Activated CD4-positive, alpha-beta T cell treated with anti-CD3 and anti-CD28 coated beads, Interleukin-2, amount 50 U/mL, for 16 hours (primary cell): ENCODE measurements at places on chromosomes 2 and 18.

DNA sequence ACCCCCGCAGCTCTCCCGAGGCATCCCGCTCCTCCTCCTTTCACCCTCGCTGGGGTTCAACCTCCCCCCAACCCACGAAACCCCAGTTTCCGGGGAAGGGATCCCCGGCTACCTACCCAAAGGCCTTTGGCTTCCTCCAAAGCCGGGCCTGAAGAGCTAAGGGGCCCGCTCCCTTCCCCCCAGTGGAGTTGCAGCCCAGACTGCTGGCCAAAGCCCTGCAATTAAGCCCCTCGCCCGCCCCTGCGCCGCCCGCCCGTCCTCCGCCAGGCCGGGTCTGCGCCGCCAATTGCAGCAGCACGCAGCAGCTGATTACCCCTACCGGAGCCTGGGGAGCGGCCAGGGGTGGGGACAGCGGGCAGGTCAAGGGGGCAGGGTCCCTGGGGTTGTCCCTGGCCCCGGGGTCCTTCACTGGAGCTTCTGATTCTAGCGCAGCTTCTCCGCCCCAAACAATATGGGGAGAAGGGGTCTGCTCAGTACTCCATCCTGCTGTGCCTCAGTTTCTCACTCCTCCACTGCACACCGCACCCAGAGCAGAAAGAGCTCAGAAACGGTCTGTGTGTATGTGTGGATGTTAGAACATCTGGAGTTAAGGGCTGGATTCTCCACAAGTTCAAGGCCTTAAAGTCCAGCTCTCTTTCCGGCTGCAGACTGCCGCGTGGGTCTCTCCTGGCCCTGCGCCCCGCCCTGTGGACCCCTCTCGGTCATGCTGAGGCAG lies 16.9 kb downstream of the WNT10A start:
- DNase-seq, result no peak

DNA sequence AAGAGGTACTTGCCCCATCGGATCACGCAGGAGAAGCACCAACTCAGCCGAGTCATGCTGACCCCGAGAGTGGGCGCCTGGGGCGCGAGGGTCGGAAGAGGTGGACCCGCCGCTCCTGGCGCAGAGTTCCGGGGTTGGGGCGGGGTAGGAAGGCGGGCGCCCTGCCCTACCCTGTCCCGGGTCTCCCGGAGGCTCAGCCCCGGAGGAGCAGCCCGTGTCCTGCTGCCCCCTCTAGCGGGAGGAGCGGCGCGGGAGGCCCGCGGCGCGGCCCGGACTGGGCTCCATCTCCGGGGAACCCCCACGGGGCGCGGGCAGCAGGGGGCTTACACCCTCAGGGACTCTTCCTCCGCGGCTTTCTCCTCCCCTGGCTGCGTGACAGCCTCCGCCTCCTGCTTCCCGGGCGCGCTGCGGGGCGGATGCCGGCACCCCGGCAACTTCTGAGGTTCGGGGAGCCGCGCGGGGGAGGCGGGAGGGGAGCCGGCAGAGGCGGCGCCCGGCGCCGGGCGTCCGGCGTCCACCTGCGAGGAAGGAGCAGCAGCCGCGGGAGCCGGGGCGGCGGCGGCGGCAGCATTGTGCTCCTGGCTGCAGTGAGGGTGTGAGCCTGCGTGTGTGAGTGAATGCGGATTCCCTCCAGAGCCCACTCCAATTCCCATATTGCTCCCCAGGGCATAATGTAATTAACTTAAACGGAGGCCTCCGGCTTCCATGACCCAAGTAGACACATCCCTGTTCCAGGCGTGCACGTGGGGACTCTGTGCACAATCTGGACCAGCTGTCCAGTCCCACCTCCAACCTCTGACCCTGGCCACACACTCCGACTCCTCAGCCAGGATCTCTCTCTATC lies 7.6 kb upstream of the TNS1 start:
- DNase-seq, result no peak

DNA sequence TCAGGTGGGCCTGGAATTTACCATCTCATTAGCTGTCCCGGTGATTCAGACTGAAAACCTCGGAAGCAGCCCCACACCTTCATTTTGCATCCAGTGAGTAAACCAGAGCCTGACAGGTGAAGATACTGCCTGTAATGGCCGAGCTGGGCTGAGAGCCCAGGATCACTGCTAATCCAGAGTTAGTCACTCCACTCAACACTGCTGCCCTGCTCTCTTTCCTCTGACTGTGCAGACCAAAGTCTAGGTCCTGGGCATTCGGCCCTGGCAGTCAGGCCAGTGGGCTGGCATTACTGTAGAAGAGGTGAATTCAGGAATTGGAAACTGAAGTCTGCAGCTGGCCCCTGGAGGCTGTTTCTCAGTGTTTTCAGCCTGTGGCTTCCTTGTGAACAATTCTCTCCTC lies 44.3 kb downstream of the TMEM17 start:
- no peak for DNase-seq

DNA sequence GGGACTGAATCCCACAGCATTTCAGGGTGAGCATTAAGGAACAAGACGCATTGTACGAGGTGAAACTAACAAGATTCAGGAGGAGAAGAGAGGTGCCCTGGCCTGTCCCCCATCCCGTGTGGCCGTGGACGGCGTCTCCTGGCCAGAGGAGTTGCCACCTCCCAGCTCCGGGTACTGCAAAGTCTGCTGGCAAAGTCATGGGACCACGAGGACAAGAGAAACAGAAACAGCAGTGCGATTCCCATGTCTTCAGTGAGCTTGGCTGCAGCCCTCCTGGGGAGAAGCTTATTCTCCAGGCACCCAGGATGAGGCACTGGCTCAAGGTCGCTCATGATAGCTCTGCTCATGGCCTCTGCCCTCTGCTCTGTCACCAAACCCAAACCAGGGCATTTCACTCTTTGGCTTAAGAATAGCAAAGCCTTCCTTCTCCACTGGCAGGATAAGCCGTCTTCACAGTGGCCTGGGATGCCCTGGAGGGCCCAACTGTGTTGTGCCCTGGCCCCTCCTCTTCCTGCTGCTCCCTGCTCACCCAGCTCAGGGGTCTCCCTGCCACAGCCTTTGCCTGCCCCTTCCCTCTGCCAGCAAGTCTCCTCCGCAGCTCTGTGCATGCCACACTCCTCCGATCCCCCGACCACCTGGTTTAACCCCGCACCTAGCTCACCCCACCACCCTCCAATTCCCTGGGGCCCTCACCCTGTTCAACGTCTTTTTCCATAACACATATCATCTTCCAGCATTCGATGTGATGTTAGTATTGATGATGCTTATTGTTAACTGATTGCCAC lies 144.8 kb downstream of the PXDN start:
- DNase-seq, result no peak

DNA sequence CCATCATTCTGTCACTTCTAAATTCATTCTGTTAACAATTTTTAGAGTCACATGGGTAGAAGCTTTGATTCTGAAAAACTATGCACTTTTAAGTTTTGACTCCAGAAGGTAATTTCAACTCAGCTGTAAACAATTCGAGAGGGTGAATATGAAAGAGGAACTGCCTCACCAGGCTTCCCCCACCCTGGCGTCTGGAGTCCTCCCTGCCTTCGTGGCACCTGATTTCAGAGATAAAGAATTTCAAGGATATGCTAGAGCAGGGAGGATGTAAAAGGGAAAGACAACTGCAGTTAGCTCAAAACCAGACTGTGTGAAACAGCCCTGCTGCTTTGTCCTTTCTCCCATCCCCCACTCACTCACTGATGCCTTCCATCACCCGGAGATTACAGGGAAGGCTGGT lies 40.7 kb downstream of the ONECUT2 start:
- no peak for DNase-seq

DNA sequence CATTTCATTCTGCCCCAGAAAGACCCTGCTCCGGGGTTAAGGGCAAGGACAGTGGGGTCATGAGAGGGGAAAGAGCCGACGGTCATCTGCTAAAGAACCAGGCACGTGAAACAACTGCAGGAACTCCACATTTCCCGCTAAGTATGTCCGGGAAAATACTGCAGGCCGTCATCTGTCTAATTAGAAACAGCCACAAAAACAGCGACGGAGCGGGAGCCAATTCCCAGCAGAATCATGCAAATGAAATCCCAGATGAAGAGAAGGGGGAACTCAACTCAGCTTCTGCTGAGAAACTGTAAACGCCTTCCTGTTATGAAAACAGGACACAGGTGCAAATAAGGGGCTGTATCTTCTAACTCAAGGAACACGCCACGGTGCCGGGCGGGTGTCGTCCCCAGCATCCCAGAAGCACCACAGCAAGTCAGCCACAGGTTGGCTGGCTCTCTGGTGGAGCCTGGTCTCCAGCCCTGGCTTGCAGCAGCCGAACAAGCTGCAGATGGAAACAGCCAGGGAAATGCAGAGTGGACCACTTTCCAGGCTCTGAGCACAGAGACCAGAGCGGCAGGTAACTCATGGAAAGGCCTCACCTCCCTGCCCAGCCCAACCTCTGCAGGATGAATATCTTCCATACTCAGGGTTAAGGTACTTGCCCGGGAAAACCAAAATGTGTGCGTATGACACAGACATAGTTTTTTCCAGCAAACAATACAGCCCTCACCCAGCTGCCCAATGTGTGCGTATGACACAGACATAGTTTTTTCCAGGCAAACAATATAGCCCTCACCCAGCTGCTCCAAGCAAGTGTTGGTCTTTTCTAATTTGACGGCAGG lies 28.9 kb downstream of the PXDN start:
- no peak for DNase-seq

DNA sequence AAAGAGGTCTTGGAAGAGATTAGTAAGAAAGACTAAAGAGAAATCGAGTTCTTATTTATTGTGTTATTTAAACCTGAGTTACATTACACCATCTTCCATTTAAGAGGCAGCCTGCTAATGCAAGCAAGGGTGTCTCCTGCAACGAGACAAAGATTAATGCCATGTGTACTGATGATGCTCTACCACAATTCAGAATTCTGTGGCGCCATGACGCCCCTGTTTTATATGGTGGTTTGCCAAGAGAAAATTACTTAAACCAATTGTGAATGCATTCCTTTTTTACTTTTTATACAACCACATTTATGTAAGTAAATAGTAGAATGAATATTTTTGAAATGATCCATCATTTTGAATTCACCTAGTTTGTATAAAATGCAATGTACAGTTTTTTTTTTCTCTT lies 356.1 kb upstream of the ZEB2 start:
- no peak for DNase-seq

GRCh38 chr18:35099911-35100310 lies 58.7 kb downstream of the MAPRE2 start:
- no peak for DNase-seq

DNA sequence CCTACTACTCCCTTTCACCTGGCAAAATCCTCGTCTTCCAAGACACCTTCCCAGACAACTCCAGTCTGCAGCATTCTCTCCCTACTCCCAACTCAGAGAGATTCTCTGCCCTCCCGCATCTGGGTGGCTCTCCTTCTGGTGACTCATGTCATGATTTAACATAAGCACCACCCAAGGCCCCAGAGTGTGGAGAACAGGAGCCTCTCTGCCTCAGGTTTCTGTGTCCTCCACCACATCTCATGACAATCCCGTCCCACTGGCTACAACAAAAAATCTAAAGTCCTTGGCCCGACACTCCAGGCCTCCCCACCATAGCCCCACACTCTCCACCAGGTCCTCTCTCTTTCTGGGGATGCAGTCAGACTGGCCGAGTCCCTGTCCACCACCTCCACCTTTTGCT lies 197.1 kb downstream of the BCL11A start:
- DNase-seq, result no peak

DNA sequence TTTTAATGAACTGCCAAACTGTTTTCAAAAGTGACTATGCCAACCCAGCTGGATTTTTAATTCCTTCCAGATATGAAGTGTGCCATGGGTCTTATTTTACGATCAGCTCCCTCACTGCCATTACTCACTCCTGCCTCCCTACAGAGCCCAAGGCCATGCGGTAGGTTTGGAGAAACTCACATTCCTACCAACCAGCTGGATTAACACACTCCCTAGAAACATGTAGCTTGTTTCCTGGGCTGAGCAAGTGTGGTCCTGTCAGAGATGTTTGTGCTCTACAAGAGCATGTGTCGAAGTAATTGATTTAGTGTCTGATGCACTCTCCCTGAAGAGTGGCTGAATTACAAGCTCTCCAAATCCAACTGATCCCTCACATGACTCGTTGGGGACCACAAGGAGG lies 82.5 kb downstream of the SPP2 start:
- DNase-seq, result no peak

DNA sequence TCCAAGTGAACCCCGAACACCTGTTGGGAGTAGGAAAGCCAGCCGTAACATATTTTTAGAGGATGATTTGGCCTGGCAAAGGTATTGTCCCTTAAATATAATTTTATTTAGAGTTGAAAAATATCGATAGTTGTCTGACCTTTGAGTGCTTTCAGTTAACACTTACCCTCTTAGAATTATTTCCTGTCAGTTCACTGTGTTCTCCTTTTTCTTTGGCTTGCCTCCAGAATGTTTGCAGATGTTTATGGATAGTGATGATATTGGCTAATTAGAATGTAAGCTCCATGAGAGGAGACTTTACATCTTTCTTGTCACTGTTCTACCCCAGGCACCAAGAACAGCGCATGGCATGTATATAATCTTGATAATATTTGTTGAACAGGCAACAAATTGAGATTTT lies 19.8 kb downstream of the PIKFYVE start:
- no peak for DNase-seq

GRCh38 chr2:180979749-180980105 lies 678 bp upstream of the UBE2E3 start:
- no peak for DNase-seq

DNA sequence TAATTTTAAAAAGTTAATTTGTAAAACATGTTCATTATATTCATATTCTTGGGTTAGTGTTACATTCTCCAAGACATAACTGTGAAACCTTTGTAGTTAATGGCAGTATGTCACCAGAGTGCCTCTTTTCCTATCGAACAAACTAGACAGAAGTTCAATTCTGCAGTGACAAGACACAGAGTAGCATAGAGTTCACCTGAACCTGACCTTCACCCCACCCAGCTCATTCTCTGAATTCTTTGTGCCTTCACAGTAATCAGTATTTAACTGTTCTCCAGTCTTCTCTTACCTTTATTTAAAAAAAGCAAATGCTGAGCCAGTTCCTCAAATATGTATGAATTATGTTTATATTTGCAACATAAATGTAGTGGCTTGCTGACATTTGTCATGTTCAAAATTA lies 52.9 kb upstream of the CHMP1B start:
- no peak for DNase-seq

- DNase-seq, result no peak
Observed at GRCh38 chr2:444937-445884, 157.3 kb upstream of the ALKAL2 start.

GRCh38 chr2:65103013-65103715 lies 26.7 kb downstream of the RAB1A start:
- no peak for DNase-seq

GRCh38 chr2:26559556-26559955 lies 81.6 kb downstream of the CIB4 start:
- no peak for DNase-seq

GRCh38 chr2:138182937-138183312 lies 218.7 kb downstream of the HNMT start:
- DNase-seq, result no peak

DNA sequence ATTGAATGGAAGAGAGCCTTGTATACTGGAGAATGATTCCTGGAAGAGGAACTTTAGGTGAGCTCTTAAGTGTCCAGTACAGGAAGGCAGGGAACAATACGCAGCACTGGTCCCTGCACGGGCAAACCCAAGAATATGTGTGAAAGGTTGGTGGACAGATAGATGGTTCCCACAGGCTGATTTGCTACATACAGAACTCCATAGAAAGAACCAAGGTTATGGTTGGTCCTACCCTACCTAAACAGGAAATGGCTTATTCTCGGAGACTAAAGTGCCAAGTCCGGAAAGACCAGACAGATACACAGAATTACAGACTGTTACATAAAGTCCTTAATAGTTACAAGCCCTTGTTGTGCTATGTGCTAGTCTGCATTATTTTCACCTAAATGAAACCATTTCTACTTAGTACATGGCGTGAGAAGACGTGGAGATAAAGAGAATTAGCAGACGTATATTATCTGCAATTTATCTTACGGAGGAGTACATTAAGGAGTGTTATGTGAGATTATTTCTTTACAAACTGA lies 1.2 kb downstream of the REV1 start:
- DNase-seq, result no peak
